ENCODE measurements at places on chromosomes 7 and 10. TPM values are rescaled to one million over a fixed set of nuclear protein-coding genes. Genes with fewer than 3 reads are reported as not detected.

GRCh38 chr10:129685271-129685670, 218.2 kb downstream of the MGMT start:
- DNase-seq = no peak

Gene GBX1
- not detected for total RNA-seq

Gene SCIN
- 0.29 TPM for total RNA-seq

Gene PALD1
- 0.20 TPM for total RNA-seq

- DNase-seq = no peak
Observed at GRCh38 chr7:87330942-87331341, 14.5 kb upstream of the CROT start.

DNA sequence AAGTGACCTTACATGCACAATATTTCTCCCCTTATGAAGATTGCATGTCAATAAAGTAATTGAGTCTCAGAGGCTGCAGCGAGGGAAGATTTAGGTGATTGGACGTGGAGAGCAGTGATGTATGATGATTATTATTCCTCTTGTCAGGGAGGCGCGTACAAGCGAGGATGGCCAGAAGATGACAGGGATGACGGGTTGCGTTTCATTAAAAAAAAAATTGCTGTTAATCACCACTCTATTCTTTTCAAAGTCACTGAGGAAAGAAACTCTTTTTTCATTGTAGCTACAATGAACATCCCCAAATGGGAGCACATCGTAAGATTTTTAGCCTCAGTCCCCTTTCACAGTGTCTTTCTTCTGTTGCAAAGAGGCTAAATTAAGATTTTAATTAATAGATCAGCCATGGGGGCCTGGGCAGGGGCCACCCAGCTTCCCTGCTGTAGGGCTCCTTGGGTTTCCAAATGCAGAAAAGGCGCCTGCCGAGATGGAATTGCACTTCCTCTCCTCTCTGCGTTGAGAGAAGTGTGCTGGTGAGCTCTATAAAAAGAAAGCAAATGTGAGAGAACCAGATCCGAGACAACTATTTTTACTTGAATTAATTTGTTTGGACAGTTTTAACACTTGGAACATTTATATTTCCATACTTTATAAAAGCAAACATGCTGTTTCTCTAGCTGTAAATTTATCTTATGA, 998.1 kb downstream of the LRMDA start:
- DNase-seq = no peak

DNA sequence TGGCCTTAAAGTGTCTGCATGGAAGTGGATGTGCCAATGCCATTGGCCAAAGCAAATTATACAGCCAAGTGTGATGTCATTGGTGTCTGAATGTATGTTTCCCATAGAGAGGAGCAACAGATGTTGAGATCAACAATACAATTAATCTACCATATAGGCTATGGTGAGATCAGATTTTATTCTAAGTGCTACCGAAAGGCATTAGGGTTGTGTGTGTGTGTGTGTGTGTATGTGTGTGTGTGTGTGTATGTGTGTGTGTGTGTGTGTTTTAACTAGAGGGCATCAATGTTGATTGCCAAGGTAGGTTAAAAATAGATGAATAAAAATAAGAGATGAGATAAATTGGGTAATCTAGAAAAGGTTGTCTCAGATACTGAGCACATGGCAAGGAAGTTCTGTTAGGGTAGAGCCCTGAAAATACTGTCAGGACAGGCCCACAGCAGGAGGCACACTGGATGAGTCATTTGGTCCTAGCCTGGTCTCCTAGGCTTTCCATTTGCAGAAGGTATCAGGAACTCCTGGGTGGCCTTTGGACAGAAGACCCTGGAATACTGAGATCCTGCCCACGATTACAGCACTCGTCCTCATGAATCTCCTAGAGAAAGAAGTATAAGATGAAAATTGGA, 446.0 kb upstream of the PODXL start:
- DNase-seq = no peak

GRCh38 chr7:26169271-26169670, 17.3 kb downstream of the NFE2L3 start:
- no peak for DNase-seq

DNA sequence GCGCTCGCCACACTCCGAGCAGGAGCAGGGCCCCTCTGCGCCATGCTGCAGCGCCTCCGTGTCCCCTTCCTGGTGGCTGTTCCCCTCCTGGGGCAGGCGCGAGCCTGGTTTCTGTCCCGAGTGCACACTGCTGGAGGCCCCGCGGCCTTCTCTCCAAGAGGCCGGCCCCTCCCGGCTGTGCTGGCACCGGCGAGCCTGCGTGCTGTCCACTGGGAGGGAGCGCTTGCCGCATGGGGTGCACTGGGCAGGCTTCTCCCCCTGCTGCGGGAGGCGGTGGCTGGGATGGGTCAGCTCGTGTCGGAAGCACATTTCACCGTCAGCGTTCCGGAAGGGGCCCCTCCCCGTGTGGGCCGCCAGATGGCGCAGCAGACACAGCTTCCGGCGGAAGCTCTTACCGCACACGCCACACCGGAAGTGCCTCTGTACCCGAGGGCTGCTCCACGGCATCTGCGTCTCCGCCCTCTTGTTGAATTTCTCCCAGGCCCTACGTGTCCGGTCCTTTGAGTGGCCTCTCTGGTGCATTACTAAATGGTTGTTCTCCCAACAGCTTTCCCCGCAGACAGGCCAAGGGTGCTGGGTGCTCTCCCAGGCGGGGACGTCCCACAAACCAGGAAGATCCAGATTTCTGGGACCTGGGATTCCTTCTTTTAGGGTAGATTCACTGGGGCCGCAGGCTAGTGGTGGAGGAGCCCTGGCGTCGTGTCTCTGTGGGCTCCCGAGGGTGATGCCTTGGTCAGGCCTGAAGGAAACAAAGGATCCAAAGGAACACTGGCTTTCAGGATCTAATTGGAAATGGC, 18.7 kb downstream of the ZNF786 start:
- peak; percentile 38 for DNase-seq

Gene AKR1E2
- total RNA-seq = 2.6 TPM

DNA sequence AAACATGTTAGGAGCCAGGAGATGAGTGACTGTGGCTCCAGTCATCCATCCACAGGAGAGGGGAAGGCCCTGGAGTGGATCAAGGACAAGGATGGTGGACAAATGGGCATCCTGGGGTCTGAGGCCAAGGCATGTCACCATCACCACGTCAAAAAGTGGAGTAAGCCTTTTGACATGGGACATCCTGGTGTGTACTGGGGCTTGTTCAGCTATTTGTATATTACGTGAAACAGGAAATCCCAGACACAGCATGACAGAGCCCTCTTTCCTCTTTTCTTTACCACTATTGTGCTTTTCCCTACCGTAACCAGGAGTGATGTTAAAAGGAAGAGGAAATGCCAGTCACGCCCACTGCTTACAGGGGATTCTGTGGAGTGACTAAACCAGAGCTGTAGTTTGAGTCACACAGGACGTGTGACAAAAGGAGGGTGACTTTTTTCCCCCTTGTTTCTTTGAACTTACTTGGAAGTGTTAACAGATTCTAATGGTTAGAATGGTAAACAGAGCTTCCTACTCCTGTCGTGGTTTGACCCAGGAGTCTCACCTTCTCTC, 15.4 kb downstream of the ACSL5 start:
- DNase-seq = peak; percentile 70

Gene LRGUK
- 0.31 TPM for total RNA-seq

- DNase-seq = no peak
Observed at GRCh38 chr7:17501441-17502212, 203.2 kb downstream of the AHR start.

GRCh38 chr10:63229161-63229560, 96.0 kb downstream of the NRBF2 start:
- DNase-seq = no peak

Gene GPR37
- total RNA-seq = not detected

DNA sequence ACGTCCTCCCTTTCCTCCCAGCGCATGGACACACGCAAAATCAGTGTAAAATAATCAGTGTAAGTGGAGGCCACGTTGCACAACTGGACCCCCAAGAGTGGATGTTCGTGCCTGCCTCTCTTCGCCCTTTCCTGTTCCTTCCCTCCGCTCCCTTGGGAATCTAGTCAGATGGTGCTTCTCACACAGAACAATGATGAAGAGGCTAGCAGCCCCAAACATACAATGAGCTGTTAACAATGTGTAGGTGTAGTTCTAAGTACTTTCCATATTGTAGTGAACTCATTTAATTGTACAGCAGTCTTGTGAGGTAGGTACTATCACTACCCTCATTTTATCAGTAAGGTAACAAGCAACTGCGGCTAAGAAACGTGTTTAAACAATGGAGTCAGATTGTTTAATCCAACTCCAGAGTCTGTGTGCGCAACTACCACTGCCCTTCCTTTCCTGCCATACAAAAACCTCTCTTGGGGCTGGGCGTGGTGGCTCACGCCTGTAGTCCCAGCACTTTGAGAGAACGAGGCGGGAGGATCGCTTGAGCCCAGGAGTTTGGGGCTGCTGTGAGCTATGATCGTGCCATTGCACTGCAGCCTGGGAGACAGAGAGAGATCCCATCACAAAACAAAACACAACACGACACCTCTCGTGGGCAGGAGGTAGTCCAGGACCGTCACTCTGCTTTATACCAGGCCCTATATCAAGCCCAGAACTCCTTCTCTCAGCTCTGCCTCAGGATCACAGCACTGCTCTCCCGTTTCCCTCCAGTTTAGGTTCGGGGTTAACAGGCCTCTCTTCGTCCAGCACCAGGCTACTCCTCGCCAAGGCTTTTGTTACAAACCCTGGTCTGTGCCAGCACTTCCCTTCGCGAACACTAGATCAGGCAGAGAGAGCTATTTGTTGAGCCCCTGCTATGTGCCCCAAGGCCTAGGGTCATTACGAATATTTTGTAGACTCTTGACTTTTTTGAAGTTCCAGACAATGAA, 1.1 kb downstream of the FKBP9 start:
- no peak for DNase-seq

Gene SLIT1
- total RNA-seq = 0.20 TPM

- DNase-seq = no peak
Observed at GRCh38 chr10:43408331-43408709, 666 bp downstream of the HNRNPF start.

GRCh38 chr7:113504142-113504541, 385.8 kb upstream of the SMIM30 start:
- no peak for DNase-seq

Gene P4HA1
- total RNA-seq = 28.7 TPM

DNA sequence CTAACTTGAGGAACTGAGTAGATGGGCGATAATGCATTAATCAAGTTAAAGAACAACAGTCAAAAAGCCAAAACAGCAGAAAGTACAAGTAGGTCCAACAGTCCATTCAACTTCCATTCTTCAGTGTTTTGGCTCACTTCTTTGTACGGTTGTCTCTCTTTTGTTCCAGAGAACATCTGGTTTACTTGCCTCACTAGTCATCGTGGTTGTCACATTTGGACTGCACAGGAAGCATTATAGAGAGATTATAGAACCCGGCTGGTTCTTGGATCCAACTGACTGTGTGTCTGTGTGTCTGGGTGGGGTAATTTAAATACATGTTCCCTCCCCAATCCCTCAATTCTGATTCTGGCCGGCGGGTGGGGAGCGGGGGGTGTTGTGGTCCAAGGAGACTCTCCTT, 1.8 kb upstream of the CEP41 start:
- DNase-seq = no peak

DNA sequence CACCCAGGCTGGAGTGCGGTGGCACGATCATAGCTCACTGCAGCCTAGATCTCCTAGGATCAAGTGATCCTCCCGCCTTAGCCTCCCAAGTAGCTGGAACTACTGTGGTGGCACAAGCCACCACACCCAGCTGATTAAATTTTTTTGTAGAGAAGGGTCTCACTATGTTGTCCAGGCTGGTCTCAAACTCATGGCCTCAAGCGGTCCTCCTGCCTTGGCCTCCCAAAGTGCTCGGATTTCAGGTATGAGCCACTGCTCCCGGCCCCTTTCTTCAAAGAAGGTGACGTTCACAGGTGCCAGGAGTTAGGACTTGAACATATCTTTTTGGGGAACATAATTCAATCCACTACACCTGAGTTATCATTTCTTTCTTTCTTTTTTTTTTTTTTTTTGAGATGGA, 2.9 kb upstream of the TTYH3 start:
- DNase-seq = no peak

Gene COX15
- total RNA-seq = 36.5 TPM

DNA sequence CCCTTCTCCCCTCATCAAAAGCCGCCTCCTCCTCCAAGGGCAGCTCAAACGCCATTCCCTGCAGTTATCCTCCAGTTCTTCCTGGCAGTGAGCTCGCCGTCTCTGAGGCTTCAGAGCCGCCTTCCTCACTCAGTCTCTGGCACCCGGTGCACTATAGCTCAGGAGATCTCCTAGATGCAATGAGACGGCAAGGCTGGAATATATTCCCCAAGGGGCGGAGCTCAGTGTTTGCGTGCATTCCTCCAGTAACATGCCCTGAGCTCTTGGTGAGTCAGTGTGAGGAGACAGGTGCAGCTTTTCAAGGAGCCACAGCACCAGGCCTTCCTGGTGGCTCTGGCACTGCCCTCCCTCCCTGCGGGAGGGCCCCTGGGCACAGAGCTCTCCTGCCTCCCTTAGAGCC, 512.6 kb upstream of the FOXK1 start:
- no peak for DNase-seq

DNA sequence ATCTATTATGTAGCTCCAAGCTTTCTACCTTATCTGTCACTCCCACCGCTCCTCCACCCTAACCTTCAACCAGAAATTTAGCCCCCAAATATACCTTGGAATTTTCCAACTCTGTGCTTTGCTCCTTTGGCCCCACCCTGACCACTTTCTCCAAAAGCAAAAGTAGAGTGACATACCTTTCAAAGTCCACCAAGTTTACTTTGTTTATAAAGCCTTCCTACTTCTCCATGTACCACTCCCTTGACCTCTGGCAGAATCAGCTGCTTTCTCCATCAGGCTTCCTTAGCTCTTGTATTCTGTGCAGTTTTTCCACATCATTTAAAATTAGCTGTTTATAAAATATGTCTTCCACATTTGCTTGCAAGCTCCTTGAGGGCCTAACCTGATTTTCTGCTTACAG, 40.9 kb upstream of the RSBN1L start:
- DNase-seq = no peak

Gene DDC
- not detected for total RNA-seq

- no peak for DNase-seq
Observed at GRCh38 chr7:23811540-23811939, 101.5 kb downstream of the STK31 start.

Gene CFTR
- total RNA-seq = not detected

Gene CALCR
- total RNA-seq = not detected

Gene FAM25G
- not detected for total RNA-seq
